Endothelial cell (in vitro differentiated cells): ENCODE measurements at places on chromosomes 11 and 22.

DNA sequence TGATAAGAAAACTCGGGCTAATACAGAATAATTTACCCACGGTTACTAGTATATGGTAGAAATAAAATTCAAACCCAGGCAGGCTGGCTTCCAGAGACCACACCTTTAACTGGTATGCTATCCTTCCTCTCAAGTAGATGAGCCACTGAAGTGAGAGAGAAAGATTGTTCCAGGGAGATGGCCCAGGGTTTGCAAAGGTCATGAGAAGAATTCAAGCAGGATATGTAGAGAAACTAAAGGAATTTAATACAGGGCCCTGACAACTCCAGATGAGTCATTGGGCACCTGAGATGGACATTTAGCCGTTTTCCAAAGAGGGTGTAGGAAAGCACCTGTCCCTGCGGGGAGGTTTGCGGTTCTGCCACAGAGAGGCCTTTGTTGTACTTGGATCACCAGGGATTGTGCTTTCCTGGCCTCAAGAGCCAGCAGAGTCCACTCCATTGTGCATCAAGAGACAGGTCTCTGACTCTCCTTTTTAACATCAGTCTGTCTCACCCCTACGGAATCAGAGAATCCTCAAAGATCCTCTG lies 152.7 kb upstream of the BLID start:
- no peak for DNase-seq

DNA sequence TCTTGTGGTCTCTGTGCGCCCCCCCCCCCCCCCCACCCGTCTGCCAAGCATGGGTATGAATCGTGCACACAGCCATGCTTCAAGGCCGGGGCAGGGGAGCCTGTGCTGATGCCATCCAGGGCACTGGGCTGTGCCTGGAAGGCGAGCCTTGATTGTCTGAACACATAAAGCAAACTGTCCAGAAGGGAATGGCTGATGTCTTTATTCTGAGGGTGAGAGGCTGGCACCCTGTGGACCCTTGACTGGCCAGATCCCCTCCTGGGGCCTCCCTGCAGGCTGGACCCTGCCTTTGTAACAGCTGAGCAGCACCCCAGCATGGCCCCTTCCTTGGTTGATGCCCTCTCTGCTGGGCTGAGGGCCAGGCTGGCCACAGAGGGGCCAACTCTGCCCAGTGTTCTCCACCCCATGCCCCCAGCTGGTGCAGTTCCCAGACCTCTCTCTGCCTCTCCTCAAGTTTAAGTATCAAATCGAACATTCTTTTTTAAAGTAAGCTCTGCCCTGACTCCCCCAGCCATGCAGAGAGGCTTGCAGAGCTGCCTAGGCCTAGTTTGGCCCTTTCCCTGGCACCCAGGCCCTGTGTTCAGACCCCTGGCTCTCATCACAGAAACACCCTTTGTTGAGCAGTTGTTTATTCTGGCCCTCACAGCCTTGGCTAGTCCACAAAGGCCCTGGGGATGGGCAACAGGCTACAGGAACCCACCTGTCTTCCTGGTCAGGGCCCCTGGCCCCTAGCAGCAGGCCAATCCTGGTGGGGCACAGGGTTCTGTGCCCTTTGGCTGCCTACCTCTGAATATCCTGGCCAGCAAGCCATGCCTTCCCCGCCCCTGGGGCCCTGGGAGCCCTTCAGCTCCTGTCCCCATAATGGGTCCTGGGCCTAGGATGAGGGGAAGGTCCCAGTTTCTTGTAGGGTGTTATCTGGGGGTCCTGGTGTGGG lies 3.9 kb upstream of the RANBP1 start:
- DNase-seq, result no peak

DNA sequence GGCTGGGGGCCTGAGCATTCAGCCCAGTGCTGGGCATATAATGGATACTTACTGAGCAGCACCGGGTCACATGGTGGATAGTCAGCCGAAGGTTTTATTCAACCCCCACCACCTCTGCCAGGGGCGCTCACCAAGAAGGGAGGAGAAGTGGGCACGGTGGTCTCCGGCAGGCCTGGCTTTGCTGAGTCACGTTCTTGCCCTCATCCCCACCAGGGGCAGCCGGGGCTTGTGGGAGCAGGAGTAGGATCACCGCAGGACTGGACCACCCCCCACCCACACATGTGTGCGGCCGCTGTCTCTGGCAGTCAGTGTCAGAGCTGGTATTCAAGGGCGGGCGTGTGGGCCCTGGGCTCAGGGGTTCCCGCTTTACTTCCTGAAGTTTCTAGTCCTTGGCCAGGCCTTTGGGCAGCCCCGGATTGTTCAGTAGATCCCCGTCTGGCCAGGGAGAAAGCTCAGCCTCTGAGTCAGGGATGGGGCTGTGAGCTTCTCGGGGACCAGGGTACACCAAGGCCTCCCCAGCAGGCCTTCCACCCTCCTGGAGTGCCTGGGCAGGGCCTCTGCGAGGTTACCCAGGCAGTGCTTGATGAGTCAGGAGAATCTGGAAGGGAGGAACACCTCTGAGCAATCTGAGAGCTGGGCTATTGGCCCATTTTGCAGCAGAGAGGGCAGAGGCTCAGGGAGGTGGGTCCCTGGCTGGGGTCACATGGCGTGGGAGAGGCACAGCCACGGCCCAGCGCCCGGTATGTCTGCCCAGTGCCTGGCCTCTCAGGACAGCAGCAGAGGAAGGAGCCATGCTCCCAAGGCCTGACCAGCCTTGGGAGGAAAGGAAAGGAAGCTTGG lies 60.6 kb downstream of the RTL6 start:
- no peak for DNase-seq

DNA sequence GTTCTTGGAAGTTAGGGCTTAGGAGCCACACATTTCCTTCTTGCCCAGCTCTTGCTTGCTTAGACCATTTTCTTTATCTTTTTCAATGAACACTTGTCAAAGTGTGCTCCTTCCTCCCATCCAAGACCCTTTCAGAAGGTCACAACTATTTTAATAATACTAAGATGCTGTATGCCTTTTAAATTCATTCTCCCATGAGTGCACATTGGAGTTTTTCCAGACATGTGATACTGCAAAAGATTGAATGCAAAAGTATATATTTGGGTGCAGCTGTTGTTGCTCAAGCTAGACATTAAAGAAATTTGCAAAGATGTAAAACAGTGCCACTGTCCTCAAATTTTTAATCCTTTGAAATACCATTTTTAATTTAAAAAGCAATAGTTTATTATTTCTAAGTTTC lies 69.3 kb upstream of the TNRC6B start:
- DNase-seq, result no peak

DNA sequence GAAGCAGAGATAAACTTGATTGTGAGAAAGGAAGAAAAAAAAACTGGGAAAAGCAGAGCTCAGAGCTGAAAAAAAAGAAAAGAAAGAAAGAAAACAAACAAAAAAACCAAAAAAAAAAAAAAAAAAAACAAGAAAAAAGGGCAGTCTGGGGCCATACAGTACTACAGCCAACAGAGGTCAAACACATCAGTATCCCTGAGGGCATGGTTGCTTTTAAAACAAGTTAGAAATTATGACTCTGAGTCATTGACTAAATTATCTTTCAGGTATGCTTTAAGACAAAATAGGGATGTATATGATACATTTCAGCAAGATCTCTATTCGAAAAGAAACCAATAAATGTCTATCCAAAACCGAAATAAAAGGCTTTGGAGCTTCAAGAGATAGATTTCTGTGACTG lies 37.1 kb upstream of the TLCD5 start:
- no peak for DNase-seq

GRCh38 chr22:29636751-29637150 lies 33.3 kb downstream of the NF2 start:
- peak; percentile 9 for DNase-seq

DNA sequence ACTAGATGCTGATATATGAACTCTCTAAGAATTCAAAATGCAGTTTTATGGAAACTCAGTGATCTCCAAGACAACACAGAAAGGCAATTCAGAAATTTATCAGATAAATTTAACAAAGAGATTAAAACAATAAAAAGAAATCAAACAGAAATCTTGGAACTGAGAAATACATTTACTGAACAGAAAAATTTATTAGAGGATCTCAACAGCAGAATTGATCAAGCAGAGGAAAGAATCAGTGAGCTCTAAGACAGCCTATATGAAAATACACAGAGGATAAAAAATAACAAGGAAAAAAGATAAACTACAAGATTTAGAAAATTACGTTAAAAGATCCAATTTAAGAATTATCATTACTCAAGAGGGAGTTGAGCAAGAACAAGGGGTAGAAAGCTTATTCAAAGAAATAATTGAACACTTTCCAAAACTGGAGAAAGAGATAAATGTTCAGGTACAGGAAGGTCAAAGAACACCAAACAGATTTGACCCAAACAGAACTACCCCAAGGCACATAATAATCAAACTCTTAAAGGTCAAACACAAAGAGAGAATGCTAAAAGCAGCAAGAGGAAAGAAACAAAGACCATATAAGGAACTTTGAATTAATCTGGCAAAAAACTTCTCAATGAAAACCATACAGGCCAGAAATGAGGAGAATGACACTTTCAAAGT lies 103.1 kb downstream of the APIP start:
- no peak for DNase-seq

- no peak for DNase-seq
These were observed 9.2 kb upstream of the QSER1 start for GRCh38 chr11:32883421-32883820.

- DNase-seq, result no peak
These were observed 7.6 kb downstream of the TRIM66 start for GRCh38 chr11:8674859-8675258.

DNA sequence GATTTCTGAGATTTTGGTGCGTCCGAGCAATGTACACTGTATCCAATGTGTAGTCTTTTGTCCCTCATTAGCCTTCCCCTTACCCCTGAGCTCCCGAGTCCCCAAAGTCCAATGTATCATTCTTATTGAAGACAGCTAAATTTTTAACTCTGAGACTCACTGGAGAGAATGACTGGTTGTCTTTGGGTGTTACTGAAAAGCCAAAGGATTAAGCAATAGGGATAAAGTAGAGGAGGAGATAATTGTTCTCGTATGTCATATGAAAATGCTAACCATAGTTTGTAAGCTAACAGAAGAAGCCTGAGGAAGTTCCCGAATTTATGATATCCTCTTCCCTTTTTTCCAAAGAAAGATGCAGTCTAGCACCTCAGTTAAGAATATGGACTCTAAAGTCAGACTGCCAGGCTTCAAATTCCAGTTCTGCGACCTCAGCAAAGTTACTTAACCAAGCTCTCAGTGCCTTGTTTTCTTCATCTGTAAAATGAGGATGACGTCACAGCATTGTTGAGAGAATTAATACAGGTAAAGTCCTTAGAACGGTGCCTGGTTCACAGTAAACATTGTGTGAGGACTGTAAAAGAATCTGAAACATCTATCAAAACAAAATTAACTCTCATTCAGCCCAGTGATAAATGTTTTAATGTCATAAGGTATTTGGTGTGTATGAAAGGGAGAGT lies 1.6 kb upstream of the MSANTD2 start:
- no peak for DNase-seq

GRCh38 chr22:29606320-29606719 lies 2.9 kb downstream of the NF2 start:
- DNase-seq, result no peak

DNA sequence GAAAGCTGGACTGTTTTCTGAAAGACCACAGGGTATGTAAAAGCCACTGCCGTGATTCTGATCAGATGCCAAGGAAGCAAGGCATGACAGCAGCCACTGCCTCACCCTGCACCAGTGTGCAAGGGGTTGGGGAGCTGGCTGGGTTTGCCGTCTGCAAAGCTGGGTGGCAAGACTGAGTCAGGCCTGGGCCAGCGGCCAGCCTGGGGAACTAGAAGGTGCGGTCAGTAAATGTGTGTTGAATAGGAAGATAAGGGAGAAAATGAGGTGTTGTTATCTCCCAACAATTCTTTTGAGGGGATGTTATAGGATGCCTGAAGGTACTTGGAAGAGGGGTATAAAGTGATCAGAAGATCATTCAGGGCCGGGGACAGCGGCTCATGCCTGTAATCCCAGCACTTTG lies 8.0 kb downstream of the VSTM5 start:
- no peak for DNase-seq

DNA sequence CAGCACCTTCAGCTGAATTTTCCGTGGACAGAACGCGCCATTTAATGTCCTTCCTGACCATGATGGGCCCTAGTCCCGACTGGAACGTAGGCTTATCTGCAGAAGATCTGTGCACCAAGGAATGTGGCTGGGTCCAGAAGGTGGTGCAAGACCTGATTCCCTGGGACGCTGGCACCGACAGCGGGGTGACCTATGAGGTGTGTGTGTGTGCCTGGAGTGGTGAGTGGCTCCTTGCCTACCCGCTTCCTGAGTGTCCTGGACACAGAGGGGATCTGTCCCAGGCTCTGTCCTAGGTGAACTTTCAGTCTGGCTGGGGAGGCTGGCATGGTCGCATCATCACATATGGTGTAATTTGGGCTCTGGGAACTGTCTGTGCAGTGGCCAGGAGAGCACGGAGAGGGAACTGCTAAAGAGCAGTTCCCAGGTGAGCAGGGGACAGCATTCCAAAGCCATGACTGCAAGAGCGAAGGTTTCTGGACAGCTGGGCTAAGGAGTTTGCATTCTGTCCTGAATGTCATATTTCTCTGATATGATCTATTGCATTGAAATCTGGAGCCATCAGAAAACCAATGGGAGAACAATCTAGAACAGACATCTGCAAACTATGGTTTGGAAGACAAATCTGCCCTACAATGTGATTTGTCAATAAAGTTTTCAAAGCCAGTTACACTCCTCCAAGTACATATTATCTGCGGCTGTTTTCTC lies 104.3 kb downstream of the RRAS2 start:
- DNase-seq, result no peak

- DNase-seq, result no peak
These were observed 662.5 kb downstream of the LUZP2 start for GRCh38 chr11:25159341-25159740.

DNA sequence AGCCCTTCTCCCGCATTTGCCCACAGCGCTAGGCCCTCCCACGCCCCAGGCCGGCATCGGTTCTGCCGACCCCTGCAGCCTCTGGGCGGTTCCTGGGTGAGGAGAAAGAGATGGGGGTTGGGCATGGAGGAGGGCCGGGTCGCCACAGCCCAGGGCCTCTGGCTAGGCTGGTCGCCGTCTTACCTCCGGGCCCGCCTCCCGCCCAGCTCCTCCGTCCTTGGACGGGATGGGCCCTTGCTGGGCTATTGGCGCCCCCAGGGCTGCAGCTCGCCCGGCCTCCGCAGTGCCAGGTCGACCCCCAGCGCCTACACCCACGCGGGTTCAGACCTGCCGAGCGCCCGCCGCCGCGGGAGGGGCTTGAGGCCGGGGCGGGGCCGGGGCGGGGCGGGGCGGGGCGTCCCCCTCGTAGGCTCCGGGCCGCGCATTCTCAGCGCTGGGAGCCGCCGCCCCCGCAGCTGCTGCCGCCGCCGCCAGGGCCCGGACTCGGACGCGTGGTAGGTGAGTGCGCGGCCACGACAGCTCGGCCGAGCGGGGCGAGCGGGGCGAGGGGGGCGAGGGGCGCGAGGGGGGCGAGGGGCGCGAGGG lies at the start of gene CD151:
Gene CD151, plus strand, starts transcription at position 424 of the 585 bp plus-strand sequence. CDS start 3,118 bp downstream, outside the sequence.
- no peak for DNase-seq
